Activated naive CD4-positive, alpha-beta T cell treated with anti-CD3 and anti-CD28 coated beads, Interleukin-2, amount 50 U/mL, for 16 hours (primary cell): ENCODE measurements at places on chromosomes 16 and 17.

DNA sequence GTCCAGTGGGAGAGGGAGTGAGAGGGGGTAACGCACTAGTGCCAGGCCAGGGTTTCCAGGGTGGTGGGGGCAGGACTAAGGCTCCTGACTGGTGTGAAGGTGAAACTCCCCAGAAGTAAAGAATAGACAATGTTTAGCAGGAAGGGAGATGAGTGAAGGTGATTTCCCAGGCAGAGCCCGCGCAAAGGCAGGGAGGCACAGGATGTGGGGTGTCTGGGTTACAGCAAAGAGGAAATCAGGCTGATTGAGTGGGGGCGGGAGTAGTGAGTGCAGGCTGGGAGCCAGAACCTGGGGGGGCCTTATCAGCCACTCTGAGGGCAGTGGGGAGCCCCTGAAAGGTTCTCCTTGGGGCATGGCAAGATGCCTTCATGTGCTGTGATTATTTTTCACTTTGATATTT is 167.5 kb downstream of the UTP18 start:
- DNase-seq: peak; percentile 56

DNA sequence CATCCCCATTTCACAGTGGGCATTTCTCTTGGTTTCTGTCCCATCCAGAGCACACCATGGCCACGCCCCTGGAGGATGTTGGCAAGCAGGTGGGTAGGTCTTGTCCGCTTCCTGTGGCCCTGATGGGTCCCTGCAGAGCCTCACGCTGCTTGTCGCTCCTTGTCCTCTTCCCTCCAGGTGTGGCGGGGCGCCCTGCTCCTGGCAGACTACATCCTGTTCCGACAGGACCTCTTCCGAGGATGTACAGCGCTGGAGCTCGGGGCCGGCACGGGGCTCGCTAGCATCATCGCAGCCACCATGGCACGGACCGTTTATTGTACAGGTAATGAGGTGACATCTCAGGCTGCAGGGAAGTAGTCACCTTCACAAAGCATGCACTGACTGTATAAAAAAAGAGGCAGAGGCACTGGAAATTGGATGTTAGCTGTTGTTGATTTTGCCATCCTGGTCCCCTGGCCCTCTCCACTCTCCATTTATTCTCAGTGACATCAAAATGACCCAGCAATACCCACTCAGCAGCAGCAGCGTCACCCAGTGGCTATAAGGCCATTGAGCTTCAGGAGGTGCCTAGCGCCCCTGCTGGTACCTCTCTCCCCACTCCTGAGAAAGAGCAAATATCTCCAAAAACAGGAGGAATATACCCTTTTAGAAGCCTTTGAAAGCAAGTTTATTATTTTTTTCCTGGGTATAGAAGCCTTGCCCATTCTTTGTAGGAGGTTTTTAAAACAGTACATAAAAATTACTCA is 13.7 kb downstream of the METTL22 start:
- DNase-seq: no peak

DNA sequence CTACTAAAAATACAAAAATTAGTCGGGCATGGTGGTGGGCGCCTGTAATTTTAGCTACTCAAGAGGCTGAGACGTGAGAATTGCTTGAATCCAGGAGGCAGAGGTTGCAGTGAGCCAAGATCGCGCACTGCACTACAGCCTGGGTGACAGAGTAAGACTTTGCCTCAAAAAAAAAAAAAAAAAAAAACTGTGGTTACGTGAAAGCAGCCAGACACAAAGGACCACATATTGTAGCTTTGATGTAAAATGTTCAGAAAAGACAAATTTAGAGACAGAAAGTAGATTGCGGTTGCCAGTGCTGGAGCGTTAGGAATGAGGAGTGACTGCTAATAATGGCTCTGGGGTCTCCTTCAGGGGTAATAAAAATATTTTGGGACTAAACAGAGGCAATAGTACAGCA is 4.0 kb upstream of the MEAK7 start:
- DNase-seq: no peak

DNA sequence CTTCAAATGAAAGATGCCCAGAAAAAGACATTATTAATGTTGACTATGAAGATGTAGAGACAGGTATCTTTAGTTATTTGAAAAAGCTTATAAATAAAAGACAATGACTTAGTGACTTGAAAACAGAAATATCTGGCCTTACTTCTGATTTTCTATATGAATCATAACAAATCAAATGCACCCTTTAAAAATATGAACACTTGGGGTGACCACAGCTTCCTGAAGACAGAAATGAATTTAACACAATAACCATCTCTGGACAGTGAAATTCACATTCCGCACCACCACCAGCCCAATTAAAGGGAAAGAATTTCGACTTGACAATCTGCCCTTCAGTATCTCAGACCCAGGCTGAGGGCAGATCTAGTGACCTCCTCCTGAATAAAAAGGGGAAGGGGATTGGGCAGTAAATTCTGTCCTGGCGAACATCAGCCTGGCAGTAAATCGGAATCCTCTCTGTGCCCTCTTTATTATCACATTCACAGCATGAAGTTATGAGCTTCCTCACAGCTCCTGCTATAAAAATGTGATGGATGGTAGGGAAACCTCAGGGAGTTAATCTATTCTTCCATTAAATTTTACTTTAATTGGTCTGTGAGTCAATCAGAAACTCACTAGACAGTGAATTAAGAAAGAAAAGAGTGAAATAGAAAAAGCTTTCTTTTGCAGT is 131.5 kb downstream of the SNX11 start:
- no peak for DNase-seq

DNA sequence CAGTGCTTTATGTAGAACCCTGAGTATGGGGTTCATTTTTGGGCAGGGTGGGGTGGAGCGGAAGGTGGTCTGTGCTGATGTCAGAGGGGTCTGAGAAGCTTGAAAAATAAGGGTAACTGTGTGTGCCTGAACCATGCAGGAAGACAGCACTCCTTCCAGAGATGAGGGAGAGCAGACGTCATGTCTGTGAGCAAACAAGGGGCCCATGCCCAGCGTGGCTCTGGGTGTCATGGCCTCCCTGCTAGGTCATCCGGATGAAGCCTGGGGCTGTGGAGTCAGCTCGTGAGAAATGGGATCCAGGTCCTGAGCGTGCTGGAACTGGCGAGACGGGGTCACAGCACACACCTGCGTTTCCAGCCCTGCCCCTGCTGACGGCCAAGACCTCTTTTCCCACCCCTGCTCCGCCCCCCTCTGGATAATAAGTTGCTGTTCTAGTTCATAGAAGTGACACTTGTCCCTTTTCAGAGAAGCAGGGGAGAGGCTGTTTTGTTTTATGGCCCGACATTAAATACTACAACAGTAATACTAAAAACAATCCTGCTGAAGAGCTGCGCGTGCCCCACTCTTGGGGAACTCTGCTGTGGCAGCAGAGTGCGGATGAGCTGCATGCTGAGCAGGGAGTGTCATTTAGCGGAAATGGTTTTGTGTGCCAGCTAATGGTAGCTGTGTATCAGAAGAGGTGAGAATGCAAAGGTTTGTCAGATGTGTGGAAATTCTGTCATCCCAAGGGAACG is 92.6 kb downstream of the RPTOR start:
- DNase-seq: no peak

- DNase-seq: no peak
Measured at GRCh38 chr17:22467720-22468119, 775.4 kb downstream of the KCNJ18 start.

DNA sequence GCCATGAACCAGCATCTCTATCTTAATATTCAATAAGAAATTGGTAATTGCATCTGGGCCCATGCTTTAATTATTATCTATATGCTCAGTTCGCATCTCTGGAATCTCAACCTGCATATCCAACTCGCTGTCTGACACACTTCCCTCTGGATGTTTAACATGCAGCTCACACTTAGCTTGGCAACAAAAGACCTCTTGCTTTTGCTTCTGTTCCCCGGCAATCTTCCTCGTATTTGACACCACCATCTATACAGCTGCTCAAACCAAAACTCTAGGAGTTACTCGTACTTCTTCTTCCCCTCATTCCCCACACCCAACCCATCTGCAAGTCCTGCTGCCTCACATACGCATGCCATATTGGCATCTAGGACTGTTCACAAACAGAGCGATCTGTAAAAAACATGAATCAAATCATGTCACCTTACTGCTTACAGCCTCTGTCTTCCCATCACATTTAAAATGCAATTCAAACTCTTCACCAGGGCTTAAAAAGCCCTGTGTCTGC is 300.6 kb downstream of the CEP112 start:
- no peak for DNase-seq

GRCh38 chr17:81890447-81891302 is 711 bp downstream of the ALYREF start:
- DNase-seq: no peak

DNA sequence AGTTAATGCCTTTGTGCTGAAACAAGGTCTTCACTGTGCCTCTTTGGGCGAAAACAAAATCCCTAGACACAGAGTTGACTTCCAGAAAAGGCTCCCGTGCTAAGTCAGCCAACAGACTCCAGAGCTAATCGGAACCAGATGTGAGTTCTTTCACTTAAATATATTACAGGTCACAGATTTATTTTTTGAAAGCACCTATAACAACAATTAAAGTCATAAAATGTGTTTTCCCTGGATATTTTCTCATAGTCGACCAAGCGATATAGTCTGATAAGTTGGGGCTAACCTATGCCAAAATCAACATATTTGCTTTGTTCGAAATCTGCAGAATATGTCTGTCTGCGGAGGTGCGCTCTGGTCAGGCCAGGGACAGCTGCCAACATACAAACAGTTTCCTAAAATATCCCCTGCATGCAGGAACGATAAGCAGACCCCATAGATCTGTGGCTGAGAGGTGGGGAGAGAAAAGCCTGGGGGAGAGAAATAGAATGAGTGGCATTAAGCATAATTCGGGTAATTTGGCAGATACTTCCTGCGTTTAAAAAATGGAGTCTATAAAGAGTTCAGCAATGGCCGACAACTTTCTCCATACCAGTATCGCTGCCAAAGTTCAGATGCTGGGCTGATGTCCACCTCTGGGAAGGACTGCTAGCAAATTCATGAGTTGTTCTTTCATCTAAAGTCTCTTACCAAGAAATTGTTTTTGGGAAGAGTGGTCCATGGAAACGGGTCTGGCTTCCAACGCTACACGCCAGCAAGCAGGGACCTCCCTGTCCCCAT is 50.8 kb upstream of the MYH10 start:
- DNase-seq: no peak

- DNase-seq: no peak
Measured at GRCh38 chr16:85079785-85080570, 32.3 kb downstream of the CIBAR2 start.

DNA sequence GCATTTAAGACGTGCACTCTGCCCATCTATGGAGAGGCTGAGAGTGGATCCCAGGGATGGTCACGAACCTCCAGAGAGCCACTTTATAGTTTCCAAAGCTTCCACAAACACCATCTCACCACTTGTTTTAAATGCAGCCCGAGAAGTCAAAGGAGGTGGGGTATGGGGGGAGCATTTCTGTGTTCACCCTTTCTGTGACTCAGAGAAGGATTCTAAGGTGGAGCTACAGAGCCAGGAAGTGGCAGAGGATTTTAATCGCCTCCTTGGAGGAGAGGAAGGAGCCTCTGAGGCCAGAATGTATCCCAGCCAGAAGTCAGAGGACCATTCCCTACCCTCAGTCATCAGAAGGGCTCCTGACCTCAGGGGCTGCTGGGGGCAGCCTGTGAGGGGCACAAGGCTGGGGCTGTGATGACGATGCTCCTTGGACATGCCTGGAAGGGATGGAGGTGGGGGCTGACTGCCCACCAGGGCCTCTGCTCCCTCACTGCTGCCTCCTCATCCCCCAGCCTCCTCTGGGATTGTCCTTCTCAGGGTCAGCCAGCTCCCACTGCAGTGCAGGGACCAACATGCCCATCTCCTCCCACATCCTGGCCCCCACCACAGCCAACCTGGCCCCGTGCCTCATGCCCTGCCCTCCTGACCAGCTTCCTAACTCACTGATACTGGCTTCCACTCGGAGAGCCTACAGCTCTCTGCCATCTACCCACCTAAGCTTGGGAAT is 2.8 kb downstream of the XYLT2 start:
- no peak for DNase-seq

- DNase-seq: no peak
Measured at GRCh38 chr16:20260215-20261009, 66.9 kb downstream of the GP2 start.

GRCh38 chr16:8436931-8437330 is 153.4 kb downstream of the TMEM114 start:
- DNase-seq: no peak

DNA sequence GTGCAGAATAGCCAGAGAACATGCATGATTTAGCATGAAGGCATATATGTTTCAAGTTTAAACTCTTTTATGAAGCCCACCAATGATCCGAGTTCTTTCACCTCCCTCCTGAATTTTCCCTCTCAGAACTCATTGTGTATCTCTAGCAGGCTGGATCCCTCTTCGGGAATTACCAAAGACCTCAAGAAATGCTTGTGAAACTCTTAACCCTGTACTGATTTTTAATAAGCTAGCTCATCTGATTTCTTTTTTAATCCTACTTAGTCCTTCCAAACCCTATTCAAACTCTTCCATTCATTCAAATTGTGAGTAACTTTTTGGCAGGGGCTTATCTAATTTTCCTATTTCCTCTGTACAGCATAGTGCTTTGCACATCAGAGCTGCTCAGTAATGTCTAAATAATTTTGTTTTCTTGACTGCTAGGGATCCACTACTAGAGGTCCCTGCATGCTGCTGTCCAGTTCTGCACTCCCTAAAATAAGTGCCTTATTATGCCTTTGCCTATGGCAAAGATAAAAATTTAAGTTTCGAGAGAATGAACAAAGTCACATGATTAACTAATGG is 723.8 kb downstream of the CDH11 start:
- DNase-seq: no peak

GRCh38 chr16:27408602-27409031 is 6.6 kb downstream of the IL21R start:
- DNase-seq: no peak

DNA sequence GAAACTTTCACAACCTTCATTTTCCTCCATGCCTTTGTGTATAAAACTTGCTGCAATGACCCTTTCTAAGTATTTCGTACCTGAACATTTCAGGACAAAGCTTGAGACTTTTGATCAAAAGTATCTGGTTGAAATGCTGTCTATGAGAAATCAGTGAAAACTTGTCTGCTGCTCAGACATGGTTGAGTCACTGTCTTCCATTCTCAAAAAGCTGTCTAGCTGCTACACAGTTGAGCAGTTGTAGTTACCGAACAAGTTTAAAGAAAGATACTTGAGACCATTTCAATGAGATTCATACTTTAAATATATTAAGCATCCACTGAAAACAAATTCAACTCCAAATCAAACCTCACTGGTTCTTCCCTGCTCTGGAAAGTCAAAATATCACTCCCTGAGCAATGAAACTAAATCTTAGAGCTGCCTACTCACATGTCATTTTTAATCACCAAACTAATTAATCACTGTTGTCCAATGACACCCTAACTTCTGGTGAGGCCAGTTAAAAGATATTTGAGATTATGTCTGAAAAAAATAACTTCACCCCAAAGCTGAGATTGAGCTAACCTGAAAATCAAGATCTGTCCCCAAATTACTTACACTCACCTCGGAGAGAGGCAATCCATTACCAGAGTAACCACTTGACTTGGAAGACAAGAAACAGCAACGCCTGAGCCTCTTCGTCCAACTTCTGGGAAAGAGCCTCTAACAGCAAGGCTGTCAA is 488 bp downstream of the TMEM100 start:
- no peak for DNase-seq

GRCh38 chr16:46830902-46831647 is at the start of gene C16orf87:
TSS of gene C16orf87 (minus strand) at chr16:46831180. CDS start at chr16:46831149, 31 bp downstream.
- peak; percentile 92 for DNase-seq

- no peak for DNase-seq
Measured at GRCh38 chr17:45437465-45438283, 5.0 kb upstream of the ARHGAP27 start.
